ENCODE measurements at places on chromosomes 7 and 10.

- DNase-seq = no peak
These were observed 14.2 kb downstream of the INPP5A start for GRCh38 chr10:132551808-132552130.

DNA sequence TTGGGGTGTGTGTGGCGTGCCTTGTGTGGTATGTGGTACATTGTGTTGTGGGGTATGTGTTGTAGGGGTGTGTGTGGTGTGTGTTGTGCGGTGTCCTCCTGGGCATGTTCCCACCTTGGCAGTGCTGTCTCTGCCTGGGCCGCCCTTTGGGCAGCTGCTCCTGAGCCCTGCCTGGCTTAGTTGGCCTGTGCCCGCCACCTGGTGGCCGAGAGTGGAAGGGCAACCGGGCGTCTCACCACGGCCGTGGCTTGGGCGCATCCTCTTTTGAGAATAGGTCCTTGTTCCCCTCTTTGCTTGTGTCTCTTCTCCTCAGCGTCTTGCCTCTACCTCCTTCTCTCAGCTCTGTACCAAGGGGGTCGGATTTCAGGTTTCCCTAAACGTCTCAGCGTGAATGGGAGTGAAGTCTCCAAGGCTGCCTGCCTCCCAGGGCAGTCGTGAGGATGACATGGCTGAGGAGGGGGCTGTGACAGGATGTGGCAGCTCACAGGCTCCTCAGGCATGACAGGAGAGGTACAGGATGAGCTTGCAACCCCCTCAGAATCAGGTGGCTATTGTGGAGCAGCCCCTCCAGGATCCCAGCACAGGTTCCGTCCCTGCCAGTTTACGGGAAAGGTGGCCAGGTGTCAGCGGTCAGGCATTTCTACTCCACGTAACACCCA lies 98.4 kb upstream of the PODXL start:
- no peak for DNase-seq

- DNase-seq = no peak
These were observed 124.8 kb downstream of the KIAA1217 start for GRCh38 chr10:24333736-24334135.

DNA sequence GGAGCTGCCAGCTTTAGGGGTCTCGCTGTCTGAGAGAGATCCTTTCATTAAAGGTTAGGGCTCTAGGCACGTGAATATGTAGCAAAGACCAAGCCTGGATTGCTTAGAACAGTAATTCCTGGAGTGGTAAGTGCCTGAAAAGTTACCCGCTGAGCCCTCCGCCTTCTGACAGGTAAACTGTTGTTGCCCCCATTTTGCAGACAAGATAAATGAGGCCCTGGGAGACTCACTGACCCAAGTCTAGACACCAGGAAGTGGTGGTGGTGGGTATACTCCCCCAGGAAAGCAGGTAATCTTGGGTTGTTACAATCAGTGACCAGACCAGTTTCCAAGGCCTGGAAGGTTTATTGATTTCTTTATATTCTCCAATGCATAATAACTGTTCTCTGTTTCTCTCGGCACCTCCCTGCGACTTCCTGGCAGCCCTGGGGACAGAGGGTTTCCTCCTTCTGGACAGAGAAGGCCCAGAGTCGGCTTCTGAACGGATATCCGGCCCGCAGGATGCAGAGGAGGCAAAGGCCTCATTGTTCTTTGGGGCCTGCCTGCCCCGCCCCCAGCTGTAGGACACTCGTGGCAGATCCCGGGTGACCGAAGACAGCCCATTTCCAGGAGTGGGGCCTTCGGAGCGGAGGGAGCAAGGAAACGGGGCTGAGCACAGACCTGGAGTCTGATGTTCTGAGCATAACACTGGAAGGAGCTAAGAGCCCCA lies 1.3 kb upstream of the GRK5 start:
- no peak for DNase-seq

DNA sequence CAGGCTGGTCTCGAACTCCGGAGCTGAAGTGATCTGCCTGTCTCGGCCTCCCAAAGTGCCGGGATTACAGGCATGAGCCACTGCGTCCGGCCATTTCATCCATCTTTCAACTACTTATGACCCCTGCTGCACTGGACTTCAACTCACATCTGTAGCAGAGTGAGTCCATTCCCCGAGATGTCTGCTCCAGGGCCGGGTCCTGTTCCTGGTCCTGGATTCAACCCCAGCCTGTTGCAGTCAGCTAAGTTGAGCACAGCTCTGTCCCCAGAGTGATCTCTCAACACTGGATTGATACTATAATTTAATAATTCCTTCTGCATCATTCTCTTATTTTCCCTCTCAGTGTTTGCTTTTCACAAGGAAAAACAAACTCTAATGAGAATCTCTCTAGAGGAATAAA lies 25.8 kb downstream of the PRTFDC1 start:
- no peak for DNase-seq

DNA sequence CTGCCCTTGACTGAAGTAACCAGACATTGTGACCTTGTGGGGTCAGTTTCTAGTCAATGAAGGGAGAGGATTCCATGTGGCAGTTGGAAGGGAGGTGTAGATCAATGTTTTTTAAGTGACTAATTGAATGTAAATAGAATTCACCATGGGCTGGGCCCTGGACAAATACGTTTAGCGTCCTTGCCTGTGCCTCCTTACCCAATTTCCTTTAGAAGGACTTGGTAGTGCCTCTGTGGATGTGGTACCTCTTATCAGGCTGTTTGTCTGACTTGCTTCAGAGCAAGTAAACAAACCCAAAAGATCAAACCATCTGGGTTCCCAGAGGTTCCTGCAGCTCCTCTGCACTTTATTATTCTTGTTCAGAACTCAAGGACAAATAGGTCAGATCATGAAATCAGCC lies 4.3 kb upstream of the KAT6B start:
- no peak for DNase-seq

DNA sequence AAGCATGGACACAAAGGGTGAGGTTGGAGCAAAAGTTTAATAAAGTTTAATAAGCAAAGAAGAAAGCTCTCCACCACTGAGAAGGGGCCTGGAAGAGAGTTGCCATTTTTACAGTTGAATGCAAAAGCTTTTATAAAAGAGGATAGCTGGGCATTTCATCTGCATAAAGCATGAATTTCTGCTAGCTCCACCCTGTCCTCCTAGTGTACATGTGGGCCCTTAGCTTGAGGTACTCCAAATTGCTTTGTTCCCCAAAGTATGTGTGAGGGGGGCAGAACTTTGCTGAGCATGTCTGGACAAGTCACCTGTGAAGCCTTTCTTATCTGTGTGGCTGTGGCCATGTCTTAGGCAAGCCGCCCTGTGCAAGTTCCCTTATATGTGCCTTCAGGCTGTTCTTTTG lies 22.6 kb upstream of the CROT start:
- no peak for DNase-seq

DNA sequence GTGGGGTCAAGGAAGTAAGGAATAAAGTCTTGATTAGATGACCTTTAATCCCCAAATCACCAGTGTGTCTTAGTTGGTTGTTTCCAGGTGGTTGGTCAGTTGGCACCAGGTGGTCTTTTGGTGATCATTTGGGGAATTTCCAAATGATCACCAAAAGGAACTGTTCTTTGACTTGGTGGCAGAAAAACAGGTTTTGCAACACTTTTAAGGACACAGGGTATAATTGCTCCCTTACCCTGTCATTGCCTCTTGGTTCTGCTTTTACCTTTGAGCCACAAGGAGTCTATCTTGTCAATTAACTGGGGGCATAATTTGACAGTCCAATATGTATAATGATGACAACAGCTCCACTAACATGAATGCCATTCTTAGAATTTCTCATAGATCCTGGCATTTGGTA lies 104.2 kb downstream of the ADK start:
- no peak for DNase-seq

- DNase-seq = no peak
These were observed 4.0 kb downstream of the CALD1 start for GRCh38 chr7:134783294-134784069.

DNA sequence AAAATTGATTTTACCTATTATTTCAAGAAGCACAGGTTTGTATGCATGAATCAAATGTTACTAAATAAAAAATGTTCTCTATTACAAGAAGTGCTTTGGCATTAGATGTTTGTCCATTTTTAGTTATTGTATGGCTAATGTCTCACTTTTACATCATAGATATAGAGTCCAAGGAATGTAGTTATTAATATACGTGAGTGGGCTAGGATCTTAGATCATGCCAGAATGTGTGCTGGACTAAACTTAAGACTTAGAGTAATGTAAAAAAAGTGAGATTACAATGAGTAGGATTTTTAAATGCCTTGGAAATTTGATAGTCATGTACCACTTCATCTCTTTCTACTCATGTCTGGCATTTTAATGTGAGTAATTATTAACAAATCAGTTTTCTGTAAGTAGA lies 196.6 kb downstream of the ARL4A start:
- DNase-seq = no peak

DNA sequence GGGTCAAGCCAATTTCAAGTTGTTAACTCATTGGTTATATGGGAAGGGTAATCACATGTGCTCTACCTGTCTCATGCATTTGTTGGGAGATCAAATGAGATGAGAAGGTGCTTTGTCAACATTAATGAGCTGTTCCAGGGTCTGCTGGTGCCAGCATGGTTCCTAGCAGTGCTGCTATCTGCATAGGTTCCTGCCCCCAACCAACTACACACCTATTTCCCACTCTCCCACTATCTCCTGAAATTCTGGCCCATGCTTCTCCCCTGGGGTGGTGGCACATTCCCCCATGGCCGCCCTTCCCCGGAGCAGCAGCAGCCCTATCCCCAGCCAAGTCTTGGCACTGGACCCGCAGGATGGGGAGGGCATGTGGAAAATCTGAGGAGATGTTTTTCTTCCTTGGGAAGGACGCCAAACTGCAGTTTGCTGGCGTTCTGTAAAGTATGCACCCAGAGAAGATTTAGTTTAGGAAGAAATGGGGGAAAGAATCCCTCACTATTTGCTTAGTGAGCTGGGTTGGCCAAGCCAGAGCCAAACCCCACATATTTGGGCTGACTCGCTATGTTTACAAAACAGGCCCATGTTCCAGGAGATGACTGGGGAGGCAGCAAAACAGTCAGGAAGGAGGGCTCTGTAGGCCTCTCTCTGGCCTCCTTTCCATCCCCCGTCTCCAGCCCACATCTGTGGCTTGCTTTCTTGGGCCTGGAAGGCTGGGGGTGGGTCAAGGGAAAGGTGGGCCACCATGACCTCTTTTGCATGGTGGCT lies 42.5 kb downstream of the PPP1R3C start:
- DNase-seq = no peak

DNA sequence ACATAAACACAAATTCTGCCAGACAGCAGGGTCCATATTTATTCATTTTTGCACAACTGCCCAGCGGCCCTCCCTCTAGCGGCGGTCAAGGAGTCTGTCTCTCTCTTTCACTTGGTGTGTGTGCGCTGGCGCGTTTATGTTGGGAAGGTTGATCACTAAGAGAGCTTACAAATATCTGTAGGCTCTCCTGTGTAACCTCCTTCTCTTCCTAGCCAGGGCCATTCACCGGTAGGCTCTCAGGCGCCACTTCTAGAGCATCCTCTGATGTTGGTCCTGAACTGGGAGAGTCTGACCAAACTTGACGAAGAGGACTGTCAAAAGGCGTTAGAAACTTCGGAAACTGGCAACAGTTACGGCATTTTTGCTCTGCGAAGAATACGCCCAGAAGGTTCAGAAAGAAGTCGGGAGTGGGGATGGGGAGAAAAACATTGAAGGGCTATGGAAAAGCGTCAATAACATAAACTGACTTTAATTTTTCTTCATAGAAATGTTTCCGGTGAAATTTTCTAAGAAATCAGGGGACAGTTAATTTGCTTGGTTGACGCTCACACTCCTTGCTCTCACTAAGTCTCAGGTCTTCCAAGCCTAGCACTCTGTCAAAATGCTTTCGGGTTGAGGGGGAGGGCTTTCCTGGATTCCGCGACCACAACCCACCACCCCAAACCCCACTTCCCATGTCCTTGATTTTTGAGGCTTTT lies 731.1 kb downstream of the ZWINT start:
- DNase-seq = no peak

- no peak for DNase-seq
These were observed 703 bp upstream of the HILPDA start for GRCh38 chr7:128454808-128455542.

- DNase-seq = no peak
These were observed 6.3 kb downstream of the VPS26A start for GRCh38 chr10:69130251-69130650.

- no peak for DNase-seq
These were observed 77.2 kb upstream of the TNS3 start for GRCh38 chr7:47658886-47659635.

GRCh38 chr7:140592964-140593671 lies 47.5 kb downstream of the DENND2A start:
- no peak for DNase-seq

Measured in HS-5 (cell line).